Erythroblast (primary cell): ENCODE measurements at places on chromosomes 1 and 21.

GRCh38 chr1:54742282-54742681 lies 22.0 kb downstream of the PARS2 start:
- no peak for DNase-seq

DNA sequence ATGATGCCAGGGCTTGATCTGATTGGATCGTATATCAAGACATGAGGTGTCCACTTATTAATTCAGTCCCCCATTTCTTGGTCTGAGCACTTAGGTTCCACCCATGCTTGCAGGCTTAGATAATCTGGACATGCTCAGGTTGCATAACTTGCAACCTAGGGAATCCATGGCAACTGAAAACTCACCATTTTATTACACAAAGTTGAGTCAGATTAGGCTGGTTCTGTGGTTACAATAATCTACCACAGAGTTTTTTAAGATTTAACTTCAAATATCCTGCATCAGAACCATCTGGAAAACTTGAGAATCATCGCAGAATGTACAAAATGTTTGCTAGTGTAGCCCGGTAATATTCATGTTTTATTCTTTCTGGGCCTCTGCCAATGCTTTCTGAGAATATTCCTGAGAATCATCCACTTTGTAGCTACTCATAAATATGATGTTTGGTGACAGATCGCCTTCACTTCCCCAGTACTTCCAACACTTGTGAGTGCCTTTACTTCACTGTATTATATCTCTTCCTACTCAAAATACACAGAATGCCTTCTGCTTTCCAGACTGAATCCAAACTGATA lies 707.2 kb upstream of the ADAMTS5 start:
- no peak for DNase-seq

- no peak for DNase-seq
Observed at GRCh38 chr1:232477728-232478127, 152.2 kb downstream of the SIPA1L2 start.

- DNase-seq, result no peak
Observed at GRCh38 chr1:204293605-204294337, 66.0 kb downstream of the PLEKHA6 start.

DNA sequence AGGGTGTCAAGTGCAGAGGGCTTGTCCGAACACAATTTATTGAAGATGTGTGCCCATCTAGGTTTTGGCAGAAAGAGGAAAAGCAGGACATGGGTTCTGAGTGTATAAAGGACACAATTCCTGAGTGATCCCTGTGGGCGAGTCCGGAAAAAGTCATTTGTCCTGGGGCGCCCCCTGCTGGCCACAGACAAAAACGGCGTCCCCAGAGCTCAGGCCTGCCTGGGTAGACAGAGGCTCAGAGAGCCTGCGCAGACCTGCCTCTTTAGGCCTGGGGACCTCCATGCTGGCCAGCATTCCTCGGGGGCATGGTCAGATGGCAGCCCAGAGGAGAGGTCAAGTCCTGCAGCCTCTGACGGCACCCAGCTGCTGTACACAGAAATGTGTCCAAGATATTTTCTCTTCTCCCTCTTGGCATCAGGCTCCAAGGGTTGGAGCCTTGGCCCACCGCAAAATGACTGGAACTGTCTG lies 65.5 kb upstream of the LRP8 start:
- peak; percentile 76 for DNase-seq

DNA sequence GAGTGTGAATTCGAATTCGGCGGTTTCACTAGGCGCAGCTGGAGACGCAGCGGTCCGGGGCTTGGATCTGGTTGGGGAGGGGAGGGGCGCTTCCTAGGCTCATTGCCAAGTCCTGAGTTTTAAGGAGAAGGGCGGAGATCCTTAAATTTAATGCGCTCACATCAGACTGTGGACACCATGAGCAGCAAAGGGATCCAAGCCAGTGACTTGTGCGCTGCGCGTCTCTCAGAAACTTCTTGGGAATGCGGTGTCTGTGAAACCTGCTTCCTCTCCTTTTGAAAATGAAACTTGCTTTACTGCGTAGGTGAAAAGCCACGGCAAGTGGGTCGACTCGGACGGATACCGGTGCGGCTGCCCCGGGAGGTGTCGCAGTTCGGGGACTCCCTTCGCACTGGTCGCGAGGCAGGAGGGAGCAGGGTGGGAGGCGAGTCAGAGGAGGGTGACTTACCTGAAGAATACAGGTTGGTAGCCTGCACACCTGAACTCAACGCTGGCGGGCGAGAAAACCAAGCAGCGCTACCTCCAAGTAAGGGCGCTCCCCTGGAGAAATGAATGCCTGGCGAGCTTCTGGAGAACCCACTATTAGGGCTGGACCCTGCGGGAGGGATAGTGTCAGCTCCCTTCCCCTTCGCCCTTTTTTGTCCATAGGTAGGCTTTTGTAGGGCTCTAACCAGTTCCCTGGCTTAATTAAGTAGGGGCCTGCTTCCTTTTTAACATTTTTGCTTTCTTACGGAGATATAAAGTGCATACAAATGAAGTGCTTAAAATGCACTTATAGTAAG lies 992 bp downstream of the TENT5C start:
- DNase-seq, result peak; percentile 84

DNA sequence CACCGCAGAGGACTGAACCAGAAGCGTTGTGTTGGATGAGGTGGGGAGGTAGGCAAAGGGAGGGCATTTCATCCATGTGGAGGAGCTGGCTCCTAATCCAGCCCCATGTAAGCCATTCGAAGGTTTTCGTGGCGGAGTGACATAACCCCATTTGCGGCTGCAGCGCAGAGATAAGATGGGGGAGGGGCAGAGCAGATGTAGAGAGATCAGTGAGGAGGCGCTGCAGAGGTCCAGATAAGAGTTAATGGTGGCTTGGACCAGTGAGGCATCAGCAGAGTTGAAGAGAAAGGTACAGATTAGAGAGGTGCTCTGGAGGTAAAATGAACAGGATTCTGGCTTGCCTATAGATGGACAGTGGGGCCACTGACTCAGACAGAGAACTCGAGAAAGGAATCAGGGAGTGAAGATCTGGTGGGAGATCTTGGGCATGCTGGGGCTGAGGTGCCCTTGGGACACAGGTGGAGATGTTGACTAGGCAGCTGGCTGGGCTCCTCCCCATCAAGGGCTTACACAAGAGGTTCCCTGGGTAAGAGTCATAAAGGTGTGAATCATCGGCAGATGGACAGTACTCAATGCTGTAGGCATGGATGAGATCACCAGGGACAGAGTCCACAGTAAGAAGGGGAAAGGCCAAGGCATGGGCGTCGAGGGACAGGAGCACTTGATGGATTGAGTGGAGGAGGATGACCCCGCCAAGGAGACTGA lies 7.8 kb upstream of the PTPRF start:
- peak; percentile 98 for DNase-seq

- no peak for DNase-seq
Observed at GRCh38 chr21:27366646-27367235, 399.9 kb upstream of the ADAMTS5 start.

- no peak for DNase-seq
Observed at GRCh38 chr1:68558321-68559026, 61.6 kb upstream of the DEPDC1 start.

DNA sequence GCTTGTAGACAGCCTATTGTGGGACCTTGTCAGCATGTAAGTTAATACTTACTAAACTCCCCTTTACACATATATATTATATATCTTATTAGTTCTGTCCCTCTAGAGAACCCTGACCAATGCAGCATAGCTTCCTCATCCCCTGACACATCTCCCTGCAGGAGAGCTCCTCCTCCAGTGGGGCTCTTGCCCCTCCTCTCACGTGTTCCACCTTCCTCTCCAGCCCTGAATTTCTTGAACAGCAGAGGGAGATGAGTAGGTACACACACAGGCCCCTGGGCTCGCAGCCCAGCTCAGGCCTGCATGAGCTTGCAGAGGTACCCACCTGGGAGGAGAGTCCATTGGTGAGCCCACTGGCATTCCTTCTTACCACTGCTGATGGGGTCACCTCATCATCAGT lies 27.3 kb upstream of the GOLT1A start:
- no peak for DNase-seq

DNA sequence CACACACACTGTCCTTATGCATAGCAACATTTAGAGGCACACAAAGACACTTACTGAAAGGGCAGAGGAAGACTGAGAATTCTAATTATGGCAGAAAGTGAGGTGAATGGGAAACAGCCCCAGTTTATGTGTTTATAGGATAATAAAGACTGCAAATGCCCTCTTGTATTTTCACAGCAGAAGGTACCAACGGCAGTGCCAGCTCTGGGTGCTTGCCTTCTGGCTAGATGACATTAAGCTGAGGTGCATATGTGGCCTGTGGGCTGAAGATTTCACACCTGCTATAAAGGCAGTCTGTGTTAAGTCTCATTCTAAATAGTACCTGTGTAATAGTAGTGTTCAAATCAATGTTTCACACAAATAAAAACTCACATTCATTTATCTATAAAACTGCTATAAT lies 347.2 kb upstream of the ZRANB2 start:
- no peak for DNase-seq

DNA sequence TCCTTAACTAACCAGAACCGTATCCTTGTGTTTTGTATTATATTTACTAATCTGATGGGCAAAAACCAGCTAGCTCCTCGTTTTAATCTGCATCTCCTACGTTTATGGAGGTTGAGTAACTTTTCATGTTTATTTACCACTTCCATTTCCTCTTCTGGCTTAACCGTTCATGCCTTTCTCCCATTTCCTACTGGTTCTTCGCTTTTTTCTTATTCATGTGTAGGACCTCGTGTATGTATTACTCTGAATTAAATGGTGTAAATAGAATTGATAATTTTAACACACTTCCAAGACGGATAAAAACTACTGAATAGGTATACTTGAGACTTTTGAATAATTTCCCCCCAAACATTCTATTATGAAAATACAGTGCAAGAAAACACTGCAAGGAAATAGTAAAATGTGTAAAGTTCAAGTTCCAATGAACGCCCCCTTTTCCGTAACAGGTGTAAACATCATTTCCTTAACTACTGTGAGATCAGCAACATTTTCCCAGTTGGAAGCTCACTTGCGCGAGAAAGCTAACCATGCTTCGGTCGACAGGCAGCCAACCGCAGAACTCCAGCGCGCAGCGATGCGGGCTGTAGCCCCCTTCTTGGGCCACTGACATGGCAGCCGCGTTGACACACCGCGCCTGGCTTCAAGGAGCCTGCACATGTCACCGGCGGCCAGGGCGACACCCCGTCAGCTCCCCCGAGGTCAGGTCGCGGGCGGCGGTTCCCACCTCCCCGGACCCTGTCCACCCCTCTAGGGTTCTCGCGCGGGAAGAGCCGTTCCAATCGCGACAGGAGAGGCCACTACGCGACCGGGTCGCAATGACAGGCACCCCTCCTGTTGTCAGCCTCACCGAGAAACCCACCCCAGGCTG lies 816 bp downstream of the EDEM3 start:
- peak; percentile 77 for DNase-seq

- no peak for DNase-seq
Observed at GRCh38 chr1:95780836-95781235, 546.8 kb downstream of the RWDD3 start.

- no peak for DNase-seq
Observed at GRCh38 chr1:163875200-163875926, 553.6 kb downstream of the NUF2 start.

DNA sequence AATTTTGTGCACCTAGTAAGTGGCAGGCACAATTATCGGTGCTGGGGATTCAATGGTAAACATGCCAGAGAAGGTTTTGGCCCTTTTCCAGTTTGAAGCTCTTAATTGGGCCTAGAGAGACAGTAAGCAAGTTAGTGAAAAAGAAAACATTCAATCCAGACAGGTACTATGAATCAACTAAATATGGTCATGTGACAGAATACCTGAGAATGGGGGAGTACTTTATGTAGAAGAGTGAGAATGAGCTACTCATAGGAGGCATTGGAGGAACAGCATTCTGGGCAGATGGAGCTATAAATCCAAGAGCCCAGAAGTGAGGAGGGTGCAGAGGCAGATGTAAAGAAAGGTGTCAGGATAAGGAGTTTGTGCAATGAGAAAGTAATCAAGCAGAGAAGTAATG lies 1017.9 kb downstream of the ADGRL2 start:
- no peak for DNase-seq

DNA sequence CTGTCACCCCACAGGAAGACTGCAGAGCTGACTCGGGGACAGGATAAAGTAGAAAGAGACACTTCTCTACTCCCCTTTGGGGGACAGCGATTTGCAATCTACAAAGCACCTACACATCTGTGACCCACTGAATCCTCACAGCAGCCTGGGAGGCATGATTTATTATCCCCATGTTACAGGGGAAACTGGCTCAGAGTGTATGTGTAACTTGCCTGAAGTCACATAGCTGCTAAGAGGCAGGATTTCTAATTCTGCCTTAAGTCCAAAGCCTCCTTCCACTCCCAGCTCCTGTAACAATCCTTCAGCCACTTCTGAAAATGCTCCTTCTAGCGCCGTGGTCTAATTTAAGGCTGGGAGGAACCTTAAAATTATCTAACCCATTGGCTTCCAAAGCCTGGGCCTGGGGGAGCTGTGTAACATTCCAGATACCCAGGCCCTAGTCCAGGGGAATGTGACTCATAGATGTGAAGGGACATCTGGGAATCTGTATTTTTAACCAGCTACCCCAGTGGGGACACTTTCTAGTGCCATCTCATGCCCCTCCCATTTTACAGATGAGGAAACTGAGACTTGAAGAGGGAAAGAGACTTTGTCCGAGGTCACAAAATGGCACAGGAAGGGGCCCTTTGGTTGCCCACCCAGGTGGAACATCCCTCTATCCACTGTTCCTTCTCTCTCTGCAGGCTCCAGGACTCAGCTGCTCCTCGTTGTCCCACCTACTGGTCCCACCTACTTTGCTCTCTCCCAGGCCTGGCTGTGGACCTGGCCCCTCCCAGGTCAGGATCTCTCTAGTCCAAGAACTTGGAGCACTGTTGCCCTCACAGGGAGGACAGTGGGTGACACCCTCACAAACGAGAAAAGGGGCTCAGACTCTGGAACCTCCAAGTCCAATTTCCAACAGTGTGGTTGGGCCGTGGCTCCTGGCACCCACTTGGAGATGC lies 48.9 kb downstream of the AHDC1 start:
- no peak for DNase-seq

DNA sequence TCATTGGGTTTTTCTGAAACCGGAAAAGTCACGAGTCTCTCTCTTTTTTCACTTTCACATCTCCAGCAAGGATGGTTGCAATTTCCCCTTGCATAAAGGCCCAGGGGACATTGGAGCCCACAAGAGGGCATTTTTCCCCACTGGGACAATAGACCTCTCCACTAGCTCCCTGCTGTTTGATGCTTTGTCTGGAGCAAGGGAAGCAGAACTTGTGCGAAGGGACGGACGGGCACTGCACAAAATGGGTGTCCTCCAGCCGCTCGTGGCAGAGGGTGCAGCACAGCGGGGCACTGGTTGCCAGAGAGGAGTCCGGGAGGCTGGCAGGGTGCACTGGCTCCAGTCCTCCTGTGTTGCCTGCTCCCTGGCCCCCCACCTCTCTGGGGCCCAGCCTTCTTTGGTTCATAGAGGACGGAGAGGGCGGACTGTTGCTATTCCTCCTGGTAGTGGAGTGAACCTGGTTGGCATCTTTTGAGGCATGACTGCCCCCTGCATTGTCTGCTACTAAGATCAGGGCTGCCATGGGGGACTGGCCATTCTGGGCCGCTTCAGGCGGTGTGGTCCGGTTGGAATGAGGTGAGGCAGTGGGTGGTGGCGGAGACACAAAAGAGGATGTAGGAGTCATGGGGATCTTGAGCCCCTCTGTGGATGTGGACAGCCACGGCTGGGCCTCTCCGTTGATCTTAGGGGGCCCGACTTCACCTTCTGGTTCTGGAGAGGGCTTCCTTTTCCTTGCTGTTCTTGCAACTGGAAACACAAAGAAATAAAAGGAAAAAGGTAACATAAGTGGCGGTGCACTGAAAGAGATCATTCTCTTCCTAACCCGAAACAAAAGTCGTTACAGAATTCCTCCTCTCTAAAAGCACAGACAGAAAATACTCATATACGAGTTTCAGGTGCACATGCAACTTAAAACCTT lies 2.6 kb downstream of the IRF2BP2 start:
- peak; percentile 57 for DNase-seq
